ENCODE measurements at places on chromosomes 16 and 17. TPM values are rescaled to one million over a fixed set of nuclear protein-coding genes. Genes with fewer than 3 reads are reported as not detected.

Gene LDHD
- 110 TPM for total RNA-seq

Gene TSPOAP1
- total RNA-seq: not detected

Gene P2RX1
- 9.0 TPM for total RNA-seq

Gene TGFB1I1
- 63.8 TPM for total RNA-seq

Gene ASB16
- total RNA-seq: 0.73 TPM

Gene ACSM2A
- total RNA-seq: not detected

Gene IL21R
- not detected for total RNA-seq

Gene PRCD
- total RNA-seq: not detected

Gene ARRB2
- total RNA-seq: 18.7 TPM

Gene NOD2
- not detected for total RNA-seq

Gene NPIPB6
- not detected for total RNA-seq

Gene GPRC5B
- 6.1 TPM for total RNA-seq
